Chondrocyte (in vitro differentiated cells): ENCODE measurements at places on chromosomes 12 and 14. TPM values are rescaled to one million over a fixed set of nuclear protein-coding genes. Genes with fewer than 3 reads are reported as not detected.

Gene DTX1
- not detected in 3 replicates for total RNA-seq

Gene PARPBP
- total RNA-seq, result 3.8 to 5.2 TPM (median 3.9 TPM) in 3 replicates

GRCh38 chr14:27605282-27605681 is 1007.4 kb upstream of the NOVA1 start:
- no peak for DNase-seq
- no peak overlapping the region for H3K27ac ChIP-seq
- H3K36me3 ChIP-seq, result no peaks in the 10 kb centered on the region
- no peaks in the 10 kb centered on the region for H3K27me3 ChIP-seq

- H3K36me3 ChIP-seq, result peaks cover 4% of the 10 kb centered on the region
- no peaks in the 10 kb centered on the region for H3K27me3 ChIP-seq
- no peak for DNase-seq
These were observed 117.8 kb downstream of the SLC41A2 start for GRCh38 chr12:104840262-104840661.
